Renal cortical epithelial cell (primary cell): ENCODE measurements at places on chromosomes 3 and 15. TPM values are rescaled to one million over a fixed set of nuclear protein-coding genes. Genes with fewer than 3 reads are reported as not detected.

A4GNT gene
- not detected in 2 replicates for total RNA-seq

DNA sequence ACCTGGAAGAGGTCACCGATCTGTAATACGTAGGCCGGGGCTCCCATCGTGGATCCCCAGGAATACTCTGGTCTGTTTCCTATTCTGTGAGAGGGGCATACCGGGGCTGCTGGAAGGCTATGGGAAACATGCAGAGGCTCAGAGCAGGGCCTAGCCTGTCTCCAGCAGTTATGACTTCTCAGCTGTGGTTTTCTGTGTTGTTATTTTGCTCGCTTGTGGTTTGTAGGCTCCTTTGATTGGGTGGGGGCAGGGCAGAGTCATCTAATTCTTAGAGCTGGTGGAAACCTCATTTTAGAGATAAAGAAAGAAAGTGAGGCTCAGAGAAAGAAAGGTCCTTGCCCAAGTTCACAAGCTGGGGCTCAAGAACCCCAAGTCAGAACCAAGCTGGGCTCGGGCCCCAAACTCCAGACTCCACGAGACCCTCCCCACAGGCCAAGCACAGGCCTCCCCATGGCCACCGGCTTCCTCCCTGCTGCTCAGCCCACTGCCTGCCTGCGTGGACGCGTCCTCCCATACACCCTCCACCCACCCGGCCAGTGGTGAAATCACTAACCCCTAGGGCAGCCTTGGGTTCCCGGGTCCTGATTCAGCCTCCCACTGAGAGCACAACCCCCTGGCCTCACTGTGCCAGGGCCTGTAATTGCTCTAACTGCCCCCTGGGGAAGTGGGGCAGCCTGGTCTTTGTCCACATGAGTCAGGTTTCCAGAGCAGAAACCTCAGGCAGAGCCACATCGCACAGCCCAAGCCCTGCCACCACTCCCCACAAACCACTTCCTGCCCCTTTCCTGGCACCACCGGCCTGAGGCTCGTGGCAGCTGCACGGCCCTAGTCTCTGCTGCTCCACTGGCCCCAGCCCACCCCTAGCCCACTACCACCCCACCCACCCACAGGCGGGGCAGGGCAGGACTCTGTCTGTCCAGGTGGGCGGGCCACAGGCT, 270.8 kb downstream of the UACA start:
- peak; percentile 95 for DNase-seq

SLC26A6 gene
- 21.0 and 45.5 TPM in 2 replicates for total RNA-seq

TM4SF18 gene
- total RNA-seq, result 11.9 and 21.5 TPM in 2 replicates

LRTM1 gene
- total RNA-seq, result not detected in 2 replicates

DNA sequence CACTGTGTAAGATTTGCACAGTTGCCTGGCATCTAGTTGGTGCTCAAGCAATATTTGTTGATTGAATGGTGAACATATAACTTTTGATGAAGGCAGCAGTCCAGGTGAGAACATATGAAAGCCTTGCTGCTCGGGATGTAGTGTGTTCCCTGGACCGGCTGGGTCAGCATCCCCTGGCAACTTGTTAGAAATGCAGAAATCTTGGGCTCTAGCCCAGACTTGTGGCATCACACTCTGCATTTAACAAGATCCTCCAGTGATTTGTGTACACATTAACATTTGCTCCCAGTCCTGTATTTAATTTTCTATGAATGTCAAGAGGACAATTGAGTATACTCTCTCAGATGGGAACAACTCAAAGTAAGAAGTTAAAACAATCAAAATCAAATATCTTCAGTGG, 69.0 kb upstream of the SAMMSON start:
- peak; percentile 64 for DNase-seq

CSTA gene
- not detected in 2 replicates for total RNA-seq

DNA sequence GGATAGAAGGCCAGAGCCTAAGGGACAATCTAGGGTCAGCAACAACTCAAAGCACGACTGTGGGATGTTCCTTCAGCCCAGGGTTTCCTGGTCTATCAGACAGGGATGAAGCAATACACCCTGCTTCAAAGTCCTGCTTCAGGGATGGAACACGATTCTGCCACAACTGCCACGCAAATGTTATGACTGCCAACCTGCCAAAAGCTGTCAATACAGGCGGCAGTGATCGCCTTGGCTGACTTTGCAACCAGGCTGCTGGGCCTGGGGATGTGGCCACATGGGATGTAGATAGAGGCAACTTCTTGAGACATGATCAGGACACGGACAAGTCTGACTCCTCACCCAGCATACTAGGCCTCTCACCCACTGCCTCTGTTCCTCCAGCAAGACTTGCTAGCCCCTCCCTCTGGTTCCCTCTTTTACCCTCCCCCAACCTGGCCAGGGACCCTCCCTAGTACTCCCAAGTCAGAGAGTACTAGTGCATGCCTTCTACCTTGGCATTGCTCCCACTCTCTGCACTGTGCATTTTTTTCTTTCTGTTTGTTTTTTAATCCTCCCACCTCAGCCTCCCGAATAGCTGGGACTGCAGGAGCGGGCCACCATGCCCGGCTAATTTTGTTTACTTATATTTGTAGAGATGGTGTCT, 7.6 kb downstream of the CCDC12 start:
- DNase-seq, result no peak

ADIPOQ gene
- total RNA-seq, result not detected in 2 replicates

DNA sequence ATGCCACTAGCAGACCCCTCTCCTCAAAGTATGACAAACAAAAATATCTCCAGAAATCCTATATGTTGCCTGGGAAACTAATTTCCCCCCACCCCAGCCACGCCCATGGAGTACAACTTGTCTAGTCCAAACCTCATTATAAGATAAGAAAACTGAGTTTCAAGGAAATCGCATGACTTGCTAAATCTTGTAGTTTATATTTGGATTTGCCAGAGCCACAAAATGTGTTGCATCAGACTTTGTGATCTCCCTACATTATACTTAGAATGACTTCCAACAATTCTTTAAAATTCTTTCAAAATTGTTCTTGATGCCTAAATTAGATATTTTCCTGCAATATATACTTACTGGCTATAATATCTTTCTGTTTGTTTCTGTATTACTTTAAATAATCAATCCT, 1034.4 kb downstream of the IGSF11 start:
- DNase-seq, result no peak

DNA sequence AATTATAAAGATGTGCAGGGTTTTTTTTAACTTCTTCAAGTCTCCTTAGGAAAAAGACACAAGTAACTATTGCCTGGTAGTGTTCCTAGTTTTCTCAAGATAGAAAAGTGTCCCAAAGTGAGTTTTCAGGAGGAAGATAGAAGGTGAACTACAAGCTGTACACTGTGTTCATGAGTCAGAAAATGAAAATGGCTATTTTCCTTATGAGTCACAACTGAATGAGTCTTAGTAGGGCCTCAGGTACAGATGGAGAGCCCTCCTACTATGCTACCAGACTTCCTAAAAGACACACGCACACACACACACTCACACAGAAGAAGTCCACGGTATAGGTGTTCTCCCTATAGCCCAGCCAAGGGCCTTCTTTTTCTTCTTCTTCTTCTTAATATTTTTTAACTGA, 3.1 kb downstream of the MYO1E start:
- DNase-seq, result peak; percentile 55

DNA sequence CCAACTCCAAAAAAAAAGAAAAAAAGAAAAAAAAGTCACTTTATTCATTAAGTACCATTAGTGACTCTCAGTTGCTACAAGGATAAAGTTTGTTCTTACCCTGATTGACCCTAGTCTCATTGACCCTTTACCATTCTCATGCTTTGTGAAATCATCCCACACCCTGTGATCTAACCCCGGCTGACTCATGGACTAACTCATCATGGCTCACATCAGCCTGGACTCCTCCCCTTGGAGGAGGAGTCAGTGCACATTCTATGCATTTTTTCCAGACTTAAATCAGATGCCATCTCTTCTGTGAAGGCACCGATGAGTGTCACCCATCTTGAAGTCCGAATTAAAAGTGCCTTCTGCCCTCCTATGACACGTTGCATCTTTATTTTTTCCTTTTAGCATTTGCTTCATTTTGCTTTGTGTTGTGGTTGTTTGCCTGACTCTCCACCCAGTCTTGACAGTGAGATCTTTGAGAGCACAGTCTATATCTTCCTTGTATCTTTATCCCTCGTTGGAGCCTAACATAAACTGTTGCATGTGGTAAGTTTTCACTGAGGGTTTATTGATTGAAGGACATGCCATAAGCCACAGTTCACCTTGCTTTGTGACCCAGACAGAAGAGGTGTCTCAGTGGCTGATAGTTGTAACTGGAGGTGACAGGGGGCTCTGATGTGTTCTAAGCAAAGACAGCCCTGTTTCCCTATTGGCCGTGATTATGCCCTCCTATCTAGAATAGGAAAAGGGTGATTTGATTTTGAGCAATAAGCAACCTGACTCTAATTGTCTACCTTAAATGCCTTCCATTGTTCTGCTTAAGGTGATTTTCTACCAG, 72.1 kb downstream of the IL1RAP start:
- DNase-seq, result peak; percentile 95

CELF6 gene
- 0.15 TPM in 1 of 2 replicates, not detected in the other for total RNA-seq

SEMA5B gene
- 3.6 TPM in 1 of 2 replicates, not detected in the other for total RNA-seq

- DNase-seq, result no peak
Measured at GRCh38 chr3:9105421-9105820, 142.1 kb upstream of the RAD18 start.

DNA sequence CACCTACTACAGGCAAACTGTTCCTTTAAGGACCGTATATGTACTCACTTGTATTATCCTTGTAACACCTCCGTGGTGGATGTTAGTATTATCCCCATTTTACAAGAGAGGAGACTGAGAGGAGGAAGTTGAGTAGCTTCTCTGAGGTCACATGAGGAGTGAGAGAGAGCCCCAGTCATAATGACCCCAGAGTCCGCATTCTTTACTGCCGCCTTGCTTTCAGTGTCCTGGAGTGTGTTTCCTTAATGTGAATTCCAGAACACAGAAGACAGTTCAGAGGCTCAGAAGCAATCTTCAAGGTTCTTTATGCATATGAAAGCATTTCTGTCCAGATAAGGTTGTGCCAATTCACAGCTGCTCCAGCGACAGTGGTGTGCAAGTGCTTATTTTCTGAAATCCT, 199.2 kb downstream of the CACNA2D3 start:
- peak; percentile 36 for DNase-seq

CNBP gene
- 276 and 290 TPM in 2 replicates for total RNA-seq

DUOXA1 gene
- not detected in 2 replicates for total RNA-seq

GRCh38 chr3:82416830-82417229, 655.4 kb upstream of the GBE1 start:
- no peak for DNase-seq

LRRC15 gene
- not detected in 2 replicates for total RNA-seq

DNA sequence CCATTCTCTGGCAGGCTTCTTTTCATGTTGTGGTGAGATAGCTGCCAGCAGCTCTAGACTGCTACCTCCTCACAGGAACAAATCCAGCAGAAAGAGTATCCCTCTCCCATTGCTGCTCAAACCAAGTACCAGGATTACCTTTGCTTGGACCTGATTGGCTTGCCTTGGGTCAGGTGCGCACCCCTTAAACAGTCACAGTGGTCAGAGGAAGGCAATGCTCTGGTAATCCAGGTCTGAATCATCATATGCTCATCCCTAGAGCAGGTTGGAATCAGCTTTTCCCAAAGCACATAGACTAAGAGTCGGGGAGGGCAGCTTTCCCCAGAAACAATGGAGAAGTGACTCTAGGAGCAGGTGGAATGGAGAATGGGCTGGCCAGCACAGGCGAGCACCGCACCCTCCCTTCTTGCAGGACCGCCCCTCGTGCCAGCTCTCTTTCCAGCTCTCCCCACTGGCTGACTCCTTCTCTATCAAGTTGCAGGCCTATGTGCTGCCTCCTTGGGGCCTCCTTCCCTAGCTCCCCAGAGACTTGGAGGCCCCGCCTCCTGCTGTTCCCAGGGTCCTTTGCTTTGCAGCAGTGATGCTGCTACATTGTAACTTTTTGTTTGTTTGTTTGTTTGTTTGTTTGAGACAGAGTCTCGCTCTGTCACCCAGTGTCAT, 29.9 kb upstream of the ADPGK start:
- DNase-seq, result no peak

ACSBG1 gene
- total RNA-seq, result 0.20 TPM in 1 of 2 replicates, not detected in the other

DNA sequence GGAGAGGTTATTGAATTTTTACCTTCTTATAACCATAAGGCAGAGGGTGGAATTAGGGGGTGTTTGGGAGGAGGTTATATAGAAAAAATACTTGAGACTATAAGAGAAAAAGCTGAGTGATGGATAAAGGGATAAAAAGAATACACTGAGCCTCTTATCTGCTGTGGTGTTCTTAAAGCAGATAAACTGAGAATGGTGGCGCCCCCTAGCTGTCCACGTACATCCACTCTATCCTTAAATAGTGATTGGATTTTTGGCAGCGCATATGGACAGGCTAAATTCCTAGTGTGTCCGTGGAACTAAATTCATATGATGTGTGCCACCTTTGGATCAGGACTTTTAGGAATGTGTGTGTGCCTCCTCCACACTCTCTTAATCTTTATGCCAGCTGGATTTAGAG, 121.1 kb downstream of the OXSM start:
- peak; percentile 16 for DNase-seq

DNA sequence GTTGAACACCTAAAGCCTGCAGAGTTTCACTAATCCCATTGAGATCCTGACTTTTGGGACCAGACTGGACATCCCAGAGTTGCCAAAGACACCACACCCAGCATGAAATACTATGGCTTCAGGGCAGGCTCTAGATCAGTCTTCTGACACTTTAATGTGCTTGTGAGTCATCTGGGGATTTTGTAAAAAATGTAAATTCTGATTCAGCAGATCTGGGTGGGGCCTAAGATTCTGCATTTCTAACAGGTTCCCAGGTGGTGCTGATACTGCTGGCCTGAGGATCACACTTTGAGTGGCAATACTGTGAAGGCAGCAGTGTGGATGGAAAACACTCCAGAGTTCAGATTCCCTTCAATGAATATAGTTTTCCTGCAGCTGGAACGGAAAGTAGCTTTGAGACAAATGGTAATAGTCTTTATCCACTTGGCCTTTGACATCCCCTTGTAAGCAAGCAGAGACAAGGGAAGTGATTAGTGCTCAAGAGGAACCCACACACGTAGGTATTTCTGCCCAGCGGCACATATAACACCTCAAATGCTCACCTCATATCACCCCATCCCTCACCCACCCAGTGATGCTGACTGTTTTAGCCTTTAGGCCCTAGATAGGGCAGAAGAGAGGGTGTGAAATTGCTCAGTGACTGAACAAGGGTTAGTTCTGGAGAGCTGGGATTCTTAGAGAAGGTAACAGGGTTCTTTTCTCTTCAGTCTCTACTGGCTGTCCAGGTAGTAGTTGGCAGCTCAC, 51.5 kb upstream of the GSK3B start:
- peak; percentile 95 for DNase-seq

CCK gene
- total RNA-seq, result 0.69 and 7.6 TPM in 2 replicates

GRCh38 chr3:14680716-14681115, 5.8 kb downstream of the C3orf20 start:
- no peak for DNase-seq

DNA sequence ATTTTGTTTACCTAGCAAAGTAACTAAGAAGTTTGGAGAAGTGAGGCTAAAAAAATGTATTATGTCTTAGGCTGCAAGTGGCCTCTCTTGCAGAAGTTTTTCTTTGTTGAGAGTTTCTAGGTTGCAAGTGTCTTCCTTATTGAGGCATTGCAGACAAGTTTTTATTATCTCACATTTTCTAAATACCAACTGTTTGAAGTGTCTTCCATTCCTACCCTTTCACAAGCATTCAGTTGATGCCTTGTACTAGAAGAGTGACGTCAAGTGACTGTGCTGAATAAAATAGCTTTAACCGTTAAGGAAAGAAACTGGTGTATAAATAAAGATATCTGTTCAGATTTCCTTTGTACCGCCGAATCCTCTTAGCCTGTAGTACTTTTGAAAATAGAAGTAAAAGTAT, 123.3 kb downstream of the ALCAM start:
- no peak for DNase-seq
